ENCODE measurements at places on chromosomes 1 and 21. TPM values are rescaled to one million over a fixed set of nuclear protein-coding genes. Genes with fewer than 3 reads are reported as not detected.

DNA sequence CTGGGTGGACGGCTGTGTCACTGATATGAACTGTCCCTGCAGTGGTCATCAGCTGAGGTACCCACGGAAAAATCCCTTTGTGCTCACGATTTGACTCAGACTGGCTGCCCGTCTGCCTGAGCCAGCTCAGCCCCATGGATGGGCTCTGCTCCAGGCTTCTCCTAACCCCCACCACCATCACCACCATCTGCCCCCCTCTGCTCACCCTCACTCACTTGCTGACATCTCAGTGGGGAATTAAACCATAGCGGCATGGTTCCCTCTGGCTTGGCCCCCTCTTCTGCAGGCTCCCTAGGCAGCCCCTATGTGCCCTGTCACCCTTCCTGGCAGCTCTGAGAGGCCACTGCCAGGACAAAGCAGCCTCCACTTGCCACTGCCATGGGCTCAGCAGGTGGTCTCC lies 17.3 kb downstream of the SLC6A9 start:
- DNase-seq: no peak

RGS4 gene
- total RNA-seq: 3.3 TPM

TRPM2 gene
- total RNA-seq: 0.52 TPM

BACH1 gene
- total RNA-seq: 47.2 TPM

DNA sequence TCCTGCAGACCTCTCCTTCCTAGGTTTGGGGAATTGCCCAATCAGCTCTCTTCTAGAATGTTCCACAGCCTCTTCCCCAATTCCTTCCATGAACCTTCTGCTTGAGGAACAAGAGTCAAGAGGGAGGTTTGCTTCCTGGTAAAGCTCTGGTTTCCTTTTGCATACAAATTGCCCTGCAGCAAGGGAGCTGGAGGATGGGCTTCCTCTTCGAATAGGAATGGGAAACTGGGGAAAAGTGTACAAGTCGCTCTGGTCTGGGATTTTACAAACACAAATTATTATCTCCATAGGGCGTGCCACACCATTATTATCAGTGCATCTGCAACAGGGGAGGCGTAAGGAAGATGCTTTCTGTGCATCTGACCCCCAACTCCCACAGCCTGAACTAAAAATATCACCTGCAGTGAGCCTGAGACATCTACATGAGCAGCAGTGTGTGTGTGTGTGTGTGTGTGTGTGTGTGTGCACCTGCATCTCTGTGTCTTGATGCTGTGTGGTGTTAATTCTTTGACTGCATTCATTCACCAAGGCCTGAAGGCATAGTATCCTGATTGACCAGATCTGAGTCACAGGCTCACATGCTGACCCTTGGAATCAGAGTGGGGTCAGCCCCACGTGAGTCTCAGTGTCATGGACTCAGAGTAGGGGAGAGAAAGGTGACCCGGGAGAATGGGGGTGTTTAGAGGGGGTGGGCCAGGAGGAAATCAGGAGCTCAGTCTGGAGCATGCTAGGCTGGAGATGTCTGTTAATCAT lies 272.9 kb downstream of the KAZN start:
- no peak for DNase-seq

GRCh38 chr1:112431038-112431437 lies 35.0 kb downstream of the CTTNBP2NL start:
- no peak for DNase-seq

TTC34 gene
- total RNA-seq: under 0.01 TPM

- DNase-seq: peak; percentile 95
These were observed 7.7 kb downstream of the EPHX1 start for GRCh38 chr1:225817611-225818061.

All from renal cortical epithelial cell (primary cell).